ENCODE measurements at places on chromosomes 16 and 17.

GRCh38 chr17:19264681-19265080 is 27.5 kb downstream of the EPN2 start:
- no peak for DNase-seq

DNA sequence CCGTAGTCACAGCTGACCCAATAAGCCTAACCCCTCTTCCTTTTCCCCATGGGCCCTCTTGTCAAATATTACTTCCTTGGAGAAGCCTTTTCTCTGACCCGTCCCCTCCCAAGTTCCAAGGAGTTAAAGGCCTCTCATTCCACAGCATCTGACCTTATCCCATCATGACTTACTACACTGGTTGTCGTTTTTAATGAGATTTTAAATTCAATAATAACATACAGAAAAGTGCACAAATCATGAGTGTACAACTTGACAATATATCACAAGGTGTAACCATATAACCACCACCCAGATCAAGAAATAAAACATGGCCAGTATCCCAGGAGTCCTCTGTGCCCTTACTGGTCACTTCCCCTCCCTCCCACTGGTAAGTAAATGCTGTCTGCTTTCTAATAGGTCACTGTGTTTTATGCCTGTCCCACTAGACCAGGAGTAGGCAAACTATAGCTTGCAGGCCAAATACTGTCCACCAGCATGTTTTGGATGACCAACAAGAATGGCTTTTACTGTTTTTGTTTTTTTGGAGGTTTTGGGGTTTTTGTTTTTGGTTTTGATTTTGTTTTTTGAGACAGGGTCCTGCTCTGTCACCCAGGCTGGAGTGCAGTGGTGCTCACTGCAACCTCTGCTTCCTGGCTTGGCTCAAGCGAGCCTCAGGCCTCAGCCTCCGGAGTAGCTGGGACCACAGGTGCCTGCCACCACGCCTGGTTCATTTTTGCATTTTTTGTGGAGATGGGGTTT is 1.2 kb upstream of the FDXR start:
- no peak for DNase-seq

DNA sequence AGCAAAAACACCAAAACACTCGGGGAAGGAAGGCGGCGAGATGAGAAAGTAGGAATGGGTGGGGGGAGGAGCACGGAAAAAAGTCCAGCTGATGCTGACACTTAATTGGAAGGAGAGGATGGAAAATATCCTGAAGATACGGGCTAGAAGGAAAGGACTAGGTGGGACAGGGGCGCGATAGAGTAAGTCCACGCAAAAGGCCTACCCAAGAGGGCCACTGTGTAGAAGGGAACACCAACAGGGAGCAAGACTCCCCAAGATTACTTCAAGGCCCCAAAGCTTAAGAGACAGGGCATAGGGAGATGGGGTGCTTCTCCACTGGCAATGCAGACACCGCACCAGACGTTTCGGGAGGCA is 736 bp downstream of the APPBP2 start:
- DNase-seq: no peak

GRCh38 chr16:20681821-20682760 is 15.4 kb downstream of the ACSM1 start:
- no peak for DNase-seq

DNA sequence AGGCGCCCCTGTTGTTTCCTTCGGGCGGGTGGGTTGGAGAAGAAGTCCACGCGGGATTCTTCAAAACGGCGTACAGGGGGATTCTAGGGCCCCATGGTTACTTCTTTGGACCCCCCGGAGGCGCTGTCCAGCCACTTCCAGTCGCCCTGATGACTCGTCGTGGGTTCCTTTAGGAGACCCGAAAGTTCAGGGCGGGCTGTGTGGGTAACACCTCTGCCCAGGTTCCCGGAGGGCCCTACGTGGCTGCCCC is 716 bp upstream of the HIC1 start:
- DNase-seq: no peak

DNA sequence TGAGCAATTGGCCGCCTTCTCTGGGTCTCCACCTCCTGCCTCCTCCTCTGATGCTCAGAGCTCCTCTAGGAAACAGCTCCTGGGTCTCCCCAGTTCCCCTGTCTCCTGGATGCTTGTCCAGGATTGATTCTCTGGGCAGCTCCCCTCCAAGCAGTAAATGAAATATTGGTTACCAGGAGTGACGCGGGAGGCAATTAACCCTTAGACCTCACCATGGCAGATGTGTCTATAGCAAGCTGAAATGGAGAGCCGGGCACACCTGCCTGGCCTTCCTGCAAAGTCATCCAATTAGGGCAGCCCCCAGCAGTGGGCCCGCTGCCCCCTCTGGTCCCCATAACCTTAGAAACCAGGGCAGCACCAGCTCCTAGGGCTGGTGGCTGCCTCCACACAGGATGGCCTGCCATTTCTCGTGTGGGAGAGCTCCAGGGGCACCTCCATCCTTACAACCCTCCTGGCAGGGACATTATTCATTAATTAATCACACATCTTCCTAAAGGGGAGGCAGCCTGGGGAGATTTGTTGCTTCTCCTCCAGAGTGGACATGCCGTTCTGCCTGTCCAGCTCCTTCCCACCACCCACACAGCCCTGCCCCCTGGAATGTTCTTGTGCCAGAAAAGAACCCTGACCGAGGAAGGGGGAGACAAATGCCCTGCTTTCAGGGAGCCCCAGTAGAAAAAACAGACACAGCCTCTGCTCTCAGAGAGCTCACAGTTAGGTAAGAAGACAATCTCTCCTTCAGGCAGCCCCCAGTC is 8.3 kb upstream of the KIF18B start:
- no peak for DNase-seq

Measured in activated CD4-positive, alpha-beta T cell treated with anti-CD3 and anti-CD28 coated beads for 1 hour (primary cell).